Activated CD4-positive, alpha-beta T cell treated with anti-CD3 and anti-CD28 coated beads for 4 hours (primary cell): ENCODE measurements at places on chromosomes 5 and 9.
A peak's percentile ranks its signal among the peaks of the same experiment; 100 is the strongest.

GRCh38 chr5:155027993-155028629 lies 14.6 kb downstream of the KIF4B start:
- no peak for DNase-seq

DNA sequence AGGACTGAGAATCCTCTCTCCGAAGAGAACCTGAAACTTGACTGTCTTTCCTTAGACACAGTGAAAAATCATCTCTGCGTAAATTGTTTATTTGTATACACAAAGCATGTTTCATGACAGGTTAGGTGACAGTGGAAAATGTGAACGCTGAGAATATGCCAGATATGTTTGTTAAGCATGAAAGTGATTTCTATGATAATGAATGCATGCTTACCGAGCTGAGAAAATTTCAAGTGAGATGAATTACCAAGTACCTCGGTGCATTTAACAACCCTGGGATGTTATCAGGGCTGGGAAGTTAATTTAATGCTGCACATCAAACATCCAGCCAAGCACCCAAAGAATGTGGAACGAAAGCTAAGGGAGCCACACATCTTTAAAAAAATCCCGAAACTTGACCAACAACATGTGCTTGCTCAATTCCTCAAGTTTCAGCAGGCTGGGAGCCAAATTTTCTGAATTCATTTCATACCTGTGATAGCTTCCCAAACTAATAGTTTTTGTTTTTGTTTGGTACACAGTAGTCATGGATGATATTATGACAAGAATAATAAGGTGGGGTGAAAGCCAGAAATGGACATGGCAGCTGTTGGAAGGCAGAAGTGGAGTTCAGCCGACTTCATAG lies 336.9 kb downstream of the ARHGEF28 start:
- DNase-seq, result no peak

DNA sequence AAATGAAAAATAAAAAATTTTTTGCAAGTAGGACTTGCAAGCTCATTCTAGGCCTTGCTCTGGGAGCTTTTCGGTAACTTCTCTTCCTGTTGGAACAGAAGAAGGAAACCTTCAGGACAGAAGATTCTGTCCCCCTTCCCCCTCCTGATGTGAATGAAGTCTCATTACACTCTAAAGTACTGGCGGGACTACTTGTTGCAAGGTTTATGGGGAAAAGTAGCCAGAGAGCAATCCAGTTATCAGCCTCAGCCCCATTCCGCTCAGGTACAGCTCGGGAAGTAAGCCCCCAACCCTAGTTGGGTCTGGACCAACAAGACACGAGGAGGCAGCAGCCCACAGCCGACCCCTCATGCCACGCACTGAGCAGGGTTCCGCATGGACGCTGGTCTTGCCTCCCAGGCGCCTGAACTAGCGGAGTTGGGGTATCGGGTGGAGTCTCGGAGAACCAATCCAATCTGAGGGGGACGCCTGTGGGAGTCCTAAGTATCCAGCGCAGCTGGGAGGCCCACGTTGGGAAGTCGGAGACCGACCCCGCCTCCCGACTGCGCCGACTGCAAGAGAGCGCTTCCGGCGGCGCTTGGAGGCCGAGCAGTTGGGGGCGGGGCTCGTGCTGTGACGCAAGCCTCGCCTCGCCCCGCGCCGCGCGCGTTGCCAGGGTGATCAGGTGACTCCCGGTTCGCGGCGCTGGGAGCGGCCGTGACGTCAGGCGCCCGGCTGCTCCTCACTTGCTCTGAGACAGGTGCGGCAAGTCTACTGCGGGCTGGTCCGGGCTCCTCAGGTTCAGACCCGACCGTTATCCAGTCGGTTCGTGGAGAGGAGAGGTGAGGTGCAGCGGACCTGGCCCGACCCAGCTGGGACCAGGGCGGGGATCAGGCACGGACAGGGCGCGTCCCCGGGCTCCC lies at the start of gene CYSTM1:
Gene CYSTM1 (plus strand): TSS at position 724 of the 902 bp plus-strand sequence. CDS start 19,278 bp downstream, outside the sequence.
- DNase-seq, result peak; percentile 95

- DNase-seq, result no peak
These were observed 75.2 kb downstream of the ESM1 start for GRCh38 chr5:54909911-54910870.

DNA sequence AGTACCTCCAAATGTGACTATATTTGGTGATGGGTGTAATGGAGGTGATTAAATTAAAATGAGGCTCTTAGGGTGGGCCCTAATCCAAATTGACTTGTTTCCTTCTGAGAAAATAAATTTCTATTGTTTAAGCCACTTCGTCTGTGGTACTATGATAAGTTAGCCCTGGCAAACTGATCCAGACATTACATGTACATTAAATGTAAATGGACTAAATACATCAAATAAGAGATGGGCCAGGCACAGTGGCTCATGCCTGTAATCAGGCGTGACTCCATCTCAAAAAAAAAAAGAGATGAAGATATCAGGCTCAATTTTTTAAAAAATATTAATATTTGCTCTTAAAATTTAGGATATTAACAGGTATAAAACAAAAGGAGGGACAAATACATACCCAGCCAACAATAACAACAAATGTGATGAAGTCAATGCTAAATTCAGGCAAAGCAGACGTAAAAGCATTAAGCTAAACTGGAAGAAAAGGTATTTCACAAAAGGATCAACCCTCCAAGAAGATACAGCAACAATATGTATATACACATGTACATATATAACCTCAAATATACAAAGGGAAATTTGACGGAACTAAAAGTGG lies 5.5 kb upstream of the OR2V1 start:
- DNase-seq, result no peak

DNA sequence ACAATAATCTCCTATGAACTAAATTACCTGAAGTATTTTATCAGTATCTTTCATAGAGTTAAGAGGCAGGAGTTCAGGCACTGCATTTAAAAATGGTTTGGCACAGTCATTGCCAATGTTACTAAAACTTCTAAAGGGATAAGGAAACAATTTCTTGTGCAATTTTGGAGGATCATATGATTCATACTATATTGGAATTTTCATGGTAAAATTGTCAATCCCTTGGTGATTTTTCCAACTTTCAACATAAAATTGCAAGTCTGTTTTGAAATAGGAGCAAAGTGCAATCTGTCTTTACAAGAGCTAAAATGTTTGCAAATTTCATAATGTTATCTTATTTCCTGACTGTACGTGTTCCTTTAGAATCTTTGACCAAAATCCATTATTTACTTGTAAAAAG lies 211.1 kb downstream of the DMRTA1 start:
- no peak for DNase-seq

DNA sequence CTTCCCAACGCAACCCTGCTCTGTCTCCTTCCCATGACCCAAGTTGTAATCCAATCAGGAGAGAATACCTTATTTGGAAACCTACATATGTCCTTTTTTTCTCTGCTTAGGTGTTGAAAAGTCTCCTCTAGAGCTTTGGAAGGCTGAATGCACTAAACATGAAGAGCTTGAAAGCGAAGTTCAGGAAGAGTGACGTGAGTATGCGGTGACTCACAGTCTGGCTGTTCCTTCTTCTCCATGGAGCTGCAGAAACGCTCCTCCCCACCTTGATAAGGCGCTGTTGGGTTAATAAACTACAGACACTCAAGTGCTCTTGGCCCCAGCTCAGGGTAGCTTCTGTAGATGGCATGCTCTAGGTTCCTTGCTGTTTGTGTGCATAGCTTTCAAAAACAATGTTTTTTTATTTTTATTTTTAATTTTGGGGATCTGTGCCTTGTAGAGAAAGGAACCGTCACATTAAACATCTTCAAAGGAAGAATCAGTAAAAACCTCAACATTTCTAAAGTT lies 30.7 kb downstream of the RAI14 start:
- DNase-seq, result no peak

GRCh38 chr5:60710362-60710761 lies 10.4 kb upstream of the DEPDC1B start:
- no peak for DNase-seq

- DNase-seq, result no peak
These were observed 56.4 kb upstream of the TMC1 start for GRCh38 chr9:72464857-72465592.

DNA sequence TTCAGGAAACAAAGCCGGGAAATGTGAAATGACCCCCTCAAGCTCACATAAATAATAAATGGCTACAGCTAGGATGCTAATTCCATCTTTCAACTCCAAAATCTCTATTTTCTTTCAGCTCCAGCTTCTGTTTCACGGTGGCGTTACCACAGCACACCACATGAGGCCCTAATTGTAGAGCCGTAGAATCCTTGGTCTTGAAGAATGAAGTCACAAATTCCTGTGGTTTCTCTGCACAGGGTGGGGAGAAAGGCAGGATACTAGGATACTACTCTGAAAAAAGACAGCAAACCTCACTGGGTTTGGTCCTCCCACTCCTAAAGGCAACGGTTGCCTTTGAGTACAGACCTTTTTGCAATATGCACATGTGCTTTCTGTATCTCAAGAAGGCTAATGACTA lies 13.9 kb upstream of the RARS1 start:
- no peak for DNase-seq

DNA sequence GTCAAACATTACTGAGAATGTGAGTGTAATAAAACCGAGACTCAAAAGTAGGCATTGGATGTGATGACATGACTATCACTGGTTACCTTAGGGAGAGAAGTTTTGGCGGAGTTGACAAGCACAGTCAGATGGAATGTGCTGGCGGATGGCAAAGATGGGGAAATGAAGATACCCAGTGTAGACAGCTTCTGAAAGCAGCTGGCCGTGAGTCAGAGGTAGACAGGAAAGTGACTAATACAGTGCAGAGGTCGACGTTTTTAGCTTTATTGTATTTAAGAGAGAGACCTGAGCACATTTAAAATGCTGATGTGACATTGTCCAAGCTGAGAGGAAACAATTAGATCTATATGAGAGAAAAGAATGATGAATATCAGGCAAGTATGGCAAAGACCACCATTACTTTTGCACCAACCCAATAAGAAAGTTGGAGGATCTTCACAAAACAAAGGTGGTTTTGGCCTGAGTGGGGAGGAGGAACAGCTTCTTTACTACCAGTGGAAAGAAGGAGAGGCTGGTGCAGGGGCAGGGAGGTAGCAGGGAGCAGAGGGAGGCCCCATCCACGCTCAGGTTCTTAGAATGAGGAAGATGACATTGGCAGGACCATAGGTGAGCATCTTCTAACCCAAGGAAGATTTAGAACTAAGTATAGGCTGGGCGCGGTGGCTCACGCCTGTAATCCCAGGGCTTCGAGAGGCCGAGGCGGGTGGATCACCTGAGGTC lies 36.7 kb upstream of the KCNIP1 start:
- DNase-seq, result no peak

DNA sequence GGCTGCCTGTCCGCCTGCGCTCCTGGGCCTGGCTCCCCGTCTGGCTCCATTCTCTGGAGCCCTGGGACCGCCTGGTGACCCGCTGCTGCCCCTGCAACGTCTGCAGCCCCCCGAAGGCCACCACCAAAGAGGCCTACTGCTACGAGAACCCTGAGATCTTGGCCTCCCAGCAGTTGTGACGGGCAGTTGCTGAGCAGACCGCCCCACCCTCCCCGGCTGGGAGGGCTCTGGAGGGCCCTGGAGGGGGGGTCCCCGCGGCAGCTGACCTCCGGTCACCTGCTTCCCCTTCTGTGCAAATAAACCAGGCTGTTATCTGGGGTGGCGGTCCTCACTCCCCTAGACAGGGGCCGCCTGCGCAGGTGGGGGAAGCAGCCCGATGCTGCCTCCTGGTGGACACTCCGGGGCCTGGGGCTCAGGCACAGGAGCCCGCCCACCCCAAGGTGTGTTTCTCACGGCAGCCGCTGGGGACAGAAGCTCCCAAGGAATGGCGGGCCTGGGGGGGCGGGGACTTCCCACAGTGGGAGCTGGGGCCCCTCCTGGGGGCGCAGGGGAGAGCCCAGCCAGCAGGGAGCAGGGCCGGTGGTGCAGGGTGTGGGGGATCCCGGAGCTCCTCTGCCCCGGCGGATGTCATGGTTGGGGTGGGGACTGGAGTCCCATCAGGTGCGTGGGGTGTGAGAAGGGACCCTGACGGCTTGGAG lies 4.7 kb upstream of the TUBB4B start:
- DNase-seq, result peak; percentile 93

DNA sequence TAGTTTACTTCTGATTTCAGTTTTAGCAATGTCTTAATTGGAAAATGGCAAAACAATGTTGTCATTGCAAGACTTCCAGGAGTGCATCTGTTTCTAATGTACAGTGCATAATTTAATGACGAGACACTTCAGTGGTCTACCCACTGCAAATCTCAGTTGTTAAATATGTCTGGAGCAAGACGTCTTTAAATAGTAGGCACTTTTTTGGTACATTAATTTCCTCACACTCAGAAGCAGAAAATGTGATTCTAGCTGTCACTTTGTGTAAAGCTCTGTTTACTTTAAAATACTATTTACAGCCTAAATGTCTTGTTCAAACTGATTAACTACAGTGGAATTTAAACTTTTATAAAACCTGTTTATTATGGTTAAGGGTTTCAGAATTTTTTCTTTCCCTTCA lies 815.5 kb downstream of the TLE1 start:
- DNase-seq, result no peak

GRCh38 chr5:138489683-138490061 lies 24.4 kb downstream of the EGR1 start:
- no peak for DNase-seq

DNA sequence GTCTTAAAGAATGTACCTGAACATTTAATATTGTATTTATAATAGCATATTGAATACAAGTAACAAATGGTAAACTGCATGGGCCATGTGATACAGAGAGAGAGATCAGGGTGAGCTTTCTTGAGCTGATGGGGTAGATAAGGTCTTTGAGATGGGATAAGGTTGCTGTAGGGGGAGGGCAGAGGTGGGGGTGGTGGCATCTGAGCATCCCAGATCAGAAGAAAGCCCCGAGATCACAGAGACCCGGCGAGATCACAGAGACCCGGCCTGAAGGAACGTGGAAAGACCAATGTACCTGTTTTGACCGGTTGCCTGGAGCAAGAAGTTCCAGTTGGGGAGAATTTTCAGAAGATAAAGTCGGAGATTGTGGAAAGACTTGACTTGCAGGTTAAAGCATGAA lies 6.6 kb downstream of the SMARCA2 start:
- DNase-seq, result no peak

GRCh38 chr9:122656378-122656777 lies 1.0 kb downstream of the OR1B1 start:
- DNase-seq, result no peak

DNA sequence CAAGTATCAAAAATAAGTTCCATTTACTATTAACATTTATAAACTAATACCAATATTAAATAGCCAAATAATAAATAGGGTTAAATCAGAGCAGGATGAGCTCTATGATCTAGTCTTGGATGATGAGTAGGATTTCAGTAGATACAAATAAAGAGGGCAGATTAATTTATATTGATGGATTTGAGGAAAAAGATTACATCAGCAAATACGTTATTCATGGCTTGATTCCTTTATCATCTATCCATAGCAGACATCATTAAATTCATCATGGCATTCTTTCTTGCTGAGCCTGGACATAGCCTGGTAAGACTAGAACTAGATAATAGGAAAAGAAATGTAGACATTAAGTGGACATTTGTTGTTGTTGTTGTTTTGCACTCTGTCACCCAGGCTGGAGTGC lies 13.4 kb upstream of the MSMP start:
- DNase-seq, result no peak

- DNase-seq, result no peak
These were observed 72.5 kb downstream of the STK10 start for GRCh38 chr5:172115541-172115982.

- no peak for DNase-seq
These were observed 5.8 kb downstream of the BSPRY start for GRCh38 chr9:113355040-113355596.

GRCh38 chr9:136784997-136785361 lies 6.2 kb upstream of the TMEM141 start:
- DNase-seq, result no peak
